Fibroblast of mammary gland (primary cell): ENCODE measurements at places on chromosomes 3 and 15.

DNA sequence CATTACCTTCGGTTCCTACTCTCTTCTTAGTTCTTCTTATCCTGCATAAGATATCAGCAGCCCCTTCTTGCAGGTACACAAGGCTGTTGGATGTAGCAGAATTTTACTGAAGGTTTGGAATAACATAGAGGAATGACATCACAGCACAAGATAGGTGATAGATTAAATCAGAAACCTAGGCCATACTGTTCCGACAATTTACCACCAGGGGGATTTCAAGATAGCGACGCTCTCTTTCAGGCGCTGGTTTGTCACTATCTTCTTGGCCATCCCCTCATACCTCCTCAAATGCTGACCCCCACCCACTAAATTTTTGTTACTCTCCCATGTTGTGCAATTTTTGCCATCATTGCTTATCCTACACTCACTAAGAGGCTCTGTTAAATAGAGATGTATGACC, 3.5 kb downstream of the SIDT1 start:
- no peak for DNase-seq

DNA sequence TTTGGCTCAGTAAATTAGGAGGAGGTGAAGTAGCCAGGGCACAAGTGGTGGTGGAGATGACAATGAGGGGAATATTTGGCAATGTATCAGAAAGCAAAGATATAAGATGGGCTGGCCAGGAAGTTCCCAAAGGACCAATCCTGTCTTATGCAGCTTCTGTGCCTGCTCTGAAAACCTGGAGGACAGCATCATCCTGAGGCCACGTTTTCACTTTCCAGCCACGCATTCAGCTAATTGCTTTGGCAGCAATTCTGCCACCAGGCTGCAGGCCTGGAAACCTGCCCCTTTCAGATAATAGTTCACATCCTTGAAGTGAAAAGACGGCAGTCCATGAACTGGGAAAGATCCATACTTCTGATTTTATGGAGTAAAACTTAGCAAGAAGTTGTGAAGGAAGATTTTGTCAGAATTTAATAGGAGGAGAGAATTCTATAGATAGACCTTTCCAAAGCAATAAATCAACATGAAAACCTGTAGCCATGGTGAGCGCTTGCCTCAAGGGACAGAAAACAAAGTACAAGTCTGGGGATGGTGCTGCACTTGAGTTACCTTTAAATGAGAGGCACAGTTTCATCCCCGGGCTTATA, 682.5 kb downstream of the GRM7 start:
- no peak for DNase-seq

GRCh38 chr3:113255854-113256615, 44.7 kb downstream of the BOC start:
- DNase-seq: no peak

DNA sequence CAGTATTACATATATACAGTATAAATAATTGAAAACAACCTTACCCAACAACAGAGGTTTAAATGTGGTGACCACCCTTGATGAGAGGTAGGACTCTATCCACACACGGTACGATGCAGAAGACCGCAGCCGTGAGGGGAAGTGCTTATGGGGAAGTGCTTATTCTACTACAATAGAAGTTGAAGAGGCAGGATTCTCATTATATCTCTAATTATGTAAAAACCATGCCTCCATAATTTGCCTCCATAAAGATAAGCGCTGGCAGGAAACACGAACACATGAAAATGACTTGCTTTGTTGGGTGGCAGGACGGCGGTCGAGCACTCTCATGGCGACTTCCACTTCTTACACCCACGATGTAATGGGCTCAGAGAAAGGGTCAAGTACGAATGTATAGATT, 7.2 kb upstream of the MUC13 start:
- DNase-seq: no peak

DNA sequence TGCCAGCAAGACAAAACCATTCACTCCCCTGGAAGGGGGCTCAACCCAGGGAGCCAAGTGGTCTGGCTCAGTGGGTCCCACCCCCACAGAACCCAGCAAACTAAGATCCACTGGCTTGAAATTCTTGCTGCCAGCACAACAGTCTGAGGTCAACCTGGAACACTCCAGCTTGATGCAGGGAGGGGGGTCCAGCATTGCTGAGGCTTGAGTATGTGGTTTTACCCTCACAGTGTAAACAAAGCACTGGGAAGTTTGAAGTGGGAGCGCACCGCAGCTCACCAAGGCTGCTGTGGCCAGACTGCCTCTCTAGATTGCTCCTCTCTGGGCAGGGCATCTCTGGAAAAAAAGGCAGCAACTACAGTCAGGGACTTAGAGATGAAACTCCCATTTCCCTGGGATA, 81.7 kb downstream of the MSL2 start:
- DNase-seq: no peak

GRCh38 chr3:157089455-157090221, 70.3 kb downstream of the CCNL1 start:
- peak; percentile 66 for DNase-seq

GRCh38 chr3:136819392-136819730, 435 bp downstream of the SLC35G2 start:
- peak; percentile 89 for DNase-seq

DNA sequence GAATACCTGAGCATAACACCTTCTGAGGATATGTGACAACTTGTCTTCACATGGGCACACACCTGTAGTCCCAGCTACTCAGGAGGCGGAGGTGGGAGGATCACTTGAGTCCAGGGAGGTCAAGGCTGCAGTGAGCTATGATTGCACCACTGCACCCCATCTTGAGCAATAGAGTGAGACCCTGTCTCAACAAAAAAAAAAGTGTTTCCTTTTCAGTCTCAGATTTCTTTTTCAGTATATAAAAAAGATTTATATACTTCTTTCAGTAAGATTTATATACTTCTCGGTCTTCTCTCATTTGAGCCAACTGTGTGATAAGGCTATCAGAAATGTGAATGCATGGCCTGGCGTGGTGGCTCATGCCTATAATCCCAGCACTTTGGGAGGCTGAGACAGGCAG, 84.9 kb upstream of the SKOR1 start:
- DNase-seq: no peak

DNA sequence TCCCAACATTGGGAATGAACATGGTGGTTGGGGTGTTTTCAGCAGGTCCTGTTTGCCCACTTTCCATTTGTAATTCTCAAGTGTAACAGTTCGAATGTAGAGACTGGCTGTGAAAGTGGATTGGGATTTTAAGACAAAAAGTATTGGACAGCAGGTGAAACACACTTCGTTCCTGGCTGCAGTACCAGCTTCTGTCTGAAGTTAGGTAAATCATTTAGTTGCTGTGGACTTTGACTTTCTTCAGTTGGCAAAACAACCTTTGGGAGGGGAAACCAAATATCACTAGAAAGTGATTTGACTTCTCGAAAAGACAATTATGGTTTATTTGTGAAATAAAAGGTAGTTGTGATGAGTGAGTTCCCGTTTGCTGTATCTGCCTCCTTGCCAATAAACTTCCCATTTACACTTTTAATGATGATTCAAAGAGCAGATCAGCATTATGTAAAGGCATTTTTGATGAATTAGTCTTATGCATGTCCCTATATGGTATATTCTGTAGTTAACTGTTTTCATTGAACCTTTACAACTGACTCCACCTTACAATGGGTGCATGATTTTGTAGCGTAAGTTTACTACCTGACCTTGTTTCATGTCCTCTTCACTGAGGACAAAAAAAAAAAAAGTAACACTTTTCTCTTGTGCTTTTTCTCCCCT, 34.0 kb downstream of the FNDC3B start:
- DNase-seq: no peak

DNA sequence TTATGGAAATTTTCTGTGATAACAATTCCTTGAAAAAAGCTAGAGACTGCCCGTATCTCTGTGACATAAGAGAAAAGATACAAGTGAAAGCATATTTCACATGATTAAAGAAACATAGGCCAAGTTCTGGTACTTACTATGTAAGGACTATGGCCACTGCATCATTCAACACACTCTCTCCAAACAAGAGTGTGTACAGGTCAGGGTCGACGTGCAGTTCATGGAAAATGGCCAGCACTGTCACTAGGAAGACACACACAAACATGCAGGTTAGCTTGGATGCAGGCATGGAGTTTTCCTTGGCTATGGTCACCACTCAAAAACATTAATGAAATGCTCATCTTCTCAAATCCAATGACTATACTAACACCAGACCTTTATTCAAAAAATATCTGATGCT, 196.2 kb downstream of the SLC9A9 start:
- no peak for DNase-seq

GRCh38 chr3:59381282-59381681, 331.5 kb upstream of the CFAP20DC start:
- DNase-seq: no peak

DNA sequence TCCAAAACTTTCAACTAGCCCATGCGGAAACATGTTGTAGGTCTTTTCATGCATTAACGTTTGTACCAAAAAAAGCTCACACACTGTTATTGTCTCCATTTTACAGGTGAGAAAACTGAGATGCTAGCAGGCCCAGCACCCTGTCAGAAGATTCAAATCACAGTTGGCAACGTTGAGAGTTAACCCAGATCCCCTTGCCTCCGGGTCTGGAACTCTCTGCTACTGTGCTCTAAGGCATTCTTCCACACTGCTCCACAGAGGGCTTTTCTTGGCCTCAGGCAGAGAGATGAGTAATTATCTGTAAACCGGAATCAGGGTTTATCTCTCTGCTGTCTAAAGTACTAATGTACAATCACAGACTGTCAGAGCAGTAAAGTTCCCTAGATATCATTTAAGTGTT, 186.0 kb upstream of the LPP start:
- DNase-seq: peak; percentile 58

DNA sequence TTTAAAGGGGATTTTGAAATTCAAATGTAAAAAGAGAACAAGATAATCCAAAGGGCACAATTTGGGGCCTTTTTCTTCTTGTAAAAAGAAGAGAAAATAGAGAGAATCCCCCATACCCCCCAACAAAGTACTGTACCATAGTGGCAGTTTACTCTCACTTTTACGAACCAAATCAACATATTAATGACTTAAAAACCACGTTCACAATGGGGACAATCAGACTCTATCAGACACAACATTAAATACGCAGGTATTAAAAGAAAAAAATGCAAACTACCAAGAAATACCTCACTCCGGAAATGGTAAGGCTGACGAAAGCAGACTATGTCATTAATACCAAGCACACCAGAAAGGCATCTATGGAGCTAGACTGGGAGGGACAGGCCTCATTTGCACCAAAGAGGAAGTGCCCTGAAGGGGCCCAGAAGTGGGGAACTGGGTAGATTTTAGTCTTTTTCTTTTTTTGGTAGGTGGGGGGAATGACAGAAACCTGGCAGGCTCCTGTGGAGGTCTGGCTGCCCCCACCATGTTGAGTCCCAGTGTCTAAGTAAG, 134.3 kb downstream of the TIGIT start:
- no peak for DNase-seq

DNA sequence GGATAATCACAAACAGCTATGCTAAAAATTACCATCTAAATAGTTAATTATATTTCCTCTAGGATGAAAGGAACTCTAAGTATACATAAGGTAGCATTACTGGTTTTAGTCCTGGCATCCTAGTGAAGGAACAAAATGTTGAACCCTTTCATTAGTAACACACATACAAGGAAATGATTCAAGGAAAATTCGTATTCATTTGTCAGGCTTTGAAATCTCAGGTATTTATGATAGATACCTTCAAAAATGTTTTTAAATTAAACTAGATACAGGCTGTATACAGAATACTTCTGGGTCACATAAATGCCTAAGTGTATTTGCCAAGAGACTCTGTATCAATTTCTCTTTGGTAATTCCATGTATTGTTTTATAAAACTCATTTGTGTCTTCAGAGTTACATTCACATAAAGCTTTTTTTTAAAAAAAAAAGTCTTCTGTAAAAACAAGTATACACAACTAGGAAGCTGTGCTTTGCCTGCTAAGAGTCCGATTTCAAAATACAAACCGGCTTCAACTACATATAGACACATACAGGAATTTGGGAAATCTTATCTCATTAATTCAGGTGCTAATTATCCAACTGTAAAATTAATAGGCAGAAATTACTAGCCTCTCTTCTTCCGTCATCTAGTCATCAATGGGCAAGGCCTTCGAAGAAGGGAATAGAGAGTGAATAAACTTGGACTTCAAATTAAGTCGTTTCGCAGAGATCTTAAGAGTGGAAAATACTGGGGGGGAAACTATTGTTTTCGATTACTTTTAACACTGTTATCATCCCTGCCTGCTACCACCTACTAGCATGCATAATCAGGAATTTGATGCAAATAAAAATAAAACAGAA, 1.3 kb downstream of the SECISBP2L start:
- peak; percentile 14 for DNase-seq

DNA sequence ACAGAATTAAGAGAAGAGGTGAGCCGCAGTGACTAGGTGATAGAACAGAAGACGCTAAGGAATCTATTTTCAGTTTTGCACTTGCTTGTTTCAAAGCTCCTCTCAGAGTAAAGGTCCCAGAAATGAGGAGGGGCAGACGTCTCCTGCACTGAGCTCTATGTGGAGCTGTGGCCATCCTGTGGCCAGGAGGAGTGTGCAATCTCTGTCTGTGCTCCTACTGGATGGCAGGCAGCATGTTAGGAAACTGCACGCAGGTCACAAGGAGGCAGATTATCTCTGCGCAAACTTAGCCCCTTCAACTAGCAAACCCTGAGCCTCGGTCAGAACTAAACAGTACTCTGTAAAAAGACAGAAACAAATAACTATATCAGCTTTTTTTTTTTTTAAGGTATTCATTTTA, 31.1 kb upstream of the PPIB start:
- DNase-seq: no peak

DNA sequence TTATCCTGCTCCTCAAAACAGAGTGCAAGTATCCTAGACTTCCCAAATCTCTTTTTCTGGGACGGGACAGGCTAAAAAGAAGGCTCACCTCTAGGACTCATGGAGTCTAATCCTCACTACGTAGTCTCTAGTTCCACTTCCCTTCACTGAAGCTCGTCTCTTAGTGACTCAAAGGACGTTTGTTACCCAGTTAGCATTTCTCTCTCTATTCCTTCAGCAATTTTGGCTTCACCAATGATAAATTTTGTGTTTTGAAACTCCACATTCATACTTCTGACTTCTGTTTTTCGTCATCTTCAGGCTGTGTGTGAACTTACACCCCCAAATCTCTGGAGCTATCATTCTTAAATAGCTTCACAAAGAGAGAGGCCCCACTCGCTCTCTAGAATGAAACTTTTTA, 627.1 kb downstream of the NAALADL2 start:
- DNase-seq: no peak
